ENCODE measurements at places on chromosomes 4 and X.

- DNase-seq, result no peak
These were observed 50.9 kb downstream of the CPZ start for GRCh38 chr4:8643441-8643840.

- peak; percentile 15 for DNase-seq
These were observed 78.8 kb downstream of the RLIM start for GRCh38 chrX:74535408-74536151.

DNA sequence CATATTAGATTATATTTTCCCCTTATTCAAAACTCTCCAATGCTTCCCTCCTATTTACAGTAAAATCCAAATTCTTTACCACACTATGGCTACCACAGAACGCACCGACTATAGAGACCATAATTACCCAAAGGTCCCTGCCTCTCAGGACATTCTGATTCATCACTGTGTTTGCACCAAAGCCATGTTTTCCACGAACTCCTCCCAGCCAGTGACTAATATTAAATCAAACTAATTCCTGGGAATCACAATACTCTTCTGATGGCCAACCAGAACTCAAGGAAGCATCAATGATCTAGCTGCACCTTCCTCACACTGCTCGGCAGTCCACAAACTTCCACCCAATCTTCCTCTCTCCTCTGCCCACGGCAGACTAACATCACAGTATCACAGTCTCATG is 24.2 kb upstream of the EDNRA start:
- no peak for DNase-seq

DNA sequence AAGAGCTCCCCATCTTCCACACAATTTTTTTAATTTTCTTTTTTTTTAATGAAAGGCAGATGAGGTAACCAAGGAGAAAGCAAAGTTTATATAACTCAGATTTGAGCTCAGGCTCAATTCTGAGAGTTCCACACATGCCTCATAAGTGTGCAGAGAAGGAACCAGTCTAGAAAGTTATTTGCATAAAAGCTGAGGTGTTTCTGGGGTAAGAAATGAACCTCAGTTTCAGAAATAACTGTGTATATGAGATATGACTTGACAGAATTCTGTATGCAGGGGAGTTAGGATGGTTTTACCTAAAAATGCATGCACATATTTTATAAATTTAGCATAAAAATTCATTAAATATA is 51.3 kb downstream of the DTHD1 start:
- DNase-seq, result no peak

DNA sequence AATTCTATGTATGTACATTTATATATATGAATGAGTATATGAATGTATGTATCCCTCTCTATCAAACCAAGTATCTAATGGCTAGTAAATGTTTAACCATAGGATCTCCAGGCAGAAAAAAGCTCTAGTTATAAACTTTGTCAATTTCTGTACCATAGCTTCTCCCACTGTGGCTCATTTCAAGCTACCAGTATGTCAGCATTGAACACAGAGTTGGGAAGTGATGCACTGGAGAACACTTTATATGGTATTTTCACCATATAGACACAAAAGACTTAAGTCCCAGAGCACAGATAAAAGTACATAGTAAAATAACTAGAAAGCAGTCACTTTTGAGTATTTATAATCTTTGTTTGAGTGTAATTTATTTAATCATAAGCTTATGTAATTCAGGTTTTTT is 53.9 kb upstream of the ATP8A1 start:
- no peak for DNase-seq

GRCh38 chrX:101507986-101508385 is 22.7 kb downstream of the ARMCX4 start:
- no peak for DNase-seq

GRCh38 chr4:76850010-76850441 is 47.9 kb downstream of the SOWAHB start:
- no peak for DNase-seq

GRCh38 chr4:159516556-159517140 is 413.8 kb downstream of the RAPGEF2 start:
- DNase-seq, result no peak

GRCh38 chr4:75908555-75908954 is 6.3 kb upstream of the PPEF2 start:
- peak; percentile 38 for DNase-seq

- DNase-seq, result no peak
These were observed 712.6 kb downstream of the GRID2 start for GRCh38 chr4:93016350-93016749.

DNA sequence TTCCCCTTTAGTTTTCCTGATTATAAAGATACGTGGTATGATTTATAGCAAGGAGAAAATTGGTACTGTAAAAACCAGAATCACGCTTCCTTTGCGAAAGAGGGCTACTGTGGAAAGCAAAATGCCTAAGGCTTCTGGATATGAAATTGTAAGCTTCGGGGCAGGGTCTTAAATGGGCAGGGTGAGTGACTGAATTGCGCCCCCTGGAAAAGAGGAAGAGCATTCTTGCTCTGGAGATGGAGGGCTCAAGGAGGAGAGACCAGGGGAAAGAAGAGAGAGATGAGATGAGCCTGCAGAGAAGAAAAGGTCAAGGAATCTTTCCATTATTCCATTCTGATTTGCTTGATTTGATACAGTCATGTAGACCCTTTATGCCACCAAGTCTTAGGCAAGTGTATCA is 13.1 kb upstream of the ETNPPL start:
- DNase-seq, result no peak

DNA sequence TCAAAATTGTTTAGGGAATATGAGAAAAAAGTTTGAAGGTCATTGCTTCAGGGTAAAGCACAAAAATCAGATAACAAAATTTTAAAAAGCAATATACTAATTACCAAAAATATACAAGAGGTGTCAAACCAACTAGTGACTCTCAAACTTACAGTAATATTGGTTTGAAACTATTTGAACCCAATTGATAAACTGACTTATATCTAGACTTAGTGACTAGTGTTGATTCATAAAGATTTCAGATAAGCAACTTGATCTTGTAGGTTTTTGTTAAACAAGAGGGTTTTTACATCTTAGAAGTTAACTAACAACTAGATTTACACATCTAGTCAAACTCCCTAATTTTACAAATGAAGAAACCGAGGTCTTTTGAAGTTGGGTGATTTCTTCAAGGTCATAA is 7.7 kb downstream of the TAB3 start:
- no peak for DNase-seq

DNA sequence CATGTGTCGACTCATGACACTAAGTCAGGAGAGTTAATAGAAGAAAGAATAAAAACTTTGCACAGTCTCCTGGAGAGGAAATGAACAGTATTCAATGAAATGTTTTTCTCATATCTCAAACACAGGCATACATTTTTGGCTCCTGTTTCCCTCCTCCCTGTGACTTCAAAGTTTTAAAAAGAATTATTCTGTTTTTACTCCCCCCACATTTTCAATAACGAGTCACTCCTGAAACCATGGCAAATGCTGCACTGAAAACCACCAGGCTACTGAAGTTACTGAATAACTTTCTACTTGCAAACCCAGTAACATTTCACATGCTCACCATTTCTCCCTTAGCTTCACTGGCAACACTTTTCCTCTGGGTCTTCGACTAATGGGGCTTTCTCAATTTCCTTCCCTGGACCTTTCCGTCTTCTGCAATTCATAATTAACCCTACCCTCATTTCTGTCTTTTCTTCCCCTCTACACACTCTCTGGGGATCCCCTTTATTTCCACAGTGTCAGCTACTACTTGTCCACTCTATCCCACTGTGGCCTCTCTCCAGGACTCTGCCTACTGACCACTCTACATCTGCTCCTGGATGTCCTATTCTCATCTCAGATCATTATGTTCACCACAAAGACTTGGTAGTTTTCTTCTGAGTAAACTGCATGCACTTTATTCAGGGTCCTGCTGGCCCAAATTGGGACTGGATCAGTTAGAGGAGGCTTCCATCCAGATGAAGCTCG is 225.8 kb upstream of the ETNPPL start:
- no peak for DNase-seq

DNA sequence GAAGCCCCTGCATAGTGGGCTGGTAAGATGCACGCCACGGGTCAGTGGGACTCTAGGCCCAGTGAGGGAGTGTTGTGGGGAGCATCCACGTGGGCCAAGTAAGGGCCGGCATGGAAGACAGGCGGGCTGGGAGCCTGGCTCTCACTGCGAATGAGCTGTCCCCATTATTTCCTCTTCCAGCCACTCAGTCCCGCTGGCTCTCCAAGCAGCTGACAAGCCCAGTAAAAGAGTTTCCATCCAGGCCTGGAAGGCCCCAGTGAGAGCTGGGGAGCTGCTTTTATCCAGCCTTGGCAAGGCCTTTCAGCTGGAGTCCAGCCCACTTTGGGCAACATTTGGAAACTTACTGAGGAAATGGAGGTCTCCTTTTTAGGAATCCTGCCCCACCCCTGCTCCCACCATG is 24.9 kb downstream of the APLN start:
- no peak for DNase-seq

- no peak for DNase-seq
These were observed 66.2 kb downstream of the NCAPG start for GRCh38 chr4:17876943-17877342.

DNA sequence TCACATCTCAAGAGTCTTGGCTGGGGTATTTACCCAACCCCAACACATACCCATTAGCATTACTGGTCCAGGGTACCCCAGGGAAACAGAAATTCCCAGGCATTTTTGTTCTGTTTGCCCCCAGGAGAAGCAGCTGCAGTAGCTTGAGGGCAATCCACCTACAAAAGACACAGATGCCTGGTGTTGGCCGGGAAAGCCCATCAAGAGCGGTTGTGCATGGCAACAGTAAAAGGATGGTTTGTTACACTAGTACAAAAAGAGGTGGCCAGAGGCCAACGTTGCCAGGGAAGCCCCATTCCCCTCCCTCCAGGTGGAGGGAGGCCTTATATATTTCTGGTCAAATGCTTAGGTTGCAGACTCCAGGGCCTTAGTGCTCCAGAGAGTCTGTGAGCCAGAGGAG is 637.8 kb downstream of the BCOR start:
- DNase-seq, result no peak

- no peak for DNase-seq
These were observed 8.8 kb downstream of the LARP7 start for GRCh38 chr4:112645541-112646329.

DNA sequence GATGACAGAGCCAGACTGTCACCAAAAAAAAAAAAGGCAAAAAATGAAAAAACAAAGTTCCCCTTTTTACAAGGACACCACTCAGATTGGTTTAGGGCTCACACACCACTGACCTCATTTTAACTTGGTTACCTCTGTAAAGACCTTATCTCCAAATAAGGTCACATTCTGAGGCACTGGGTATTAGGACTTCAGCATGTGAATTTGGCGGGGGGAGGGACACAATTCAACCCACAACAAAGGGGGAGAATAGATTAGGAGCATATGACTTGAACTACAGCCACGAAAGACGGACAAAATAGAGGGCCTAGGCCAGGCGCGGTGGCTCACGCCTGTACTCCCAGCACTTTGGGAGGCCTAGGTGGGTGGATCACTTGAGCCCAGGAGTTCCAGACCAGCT is 31.0 kb upstream of the ARAF start:
- peak; percentile 2 for DNase-seq

GRCh38 chrX:119468551-119469312 is 488 bp downstream of the SLC25A5 start:
- peak; percentile 45 for DNase-seq

- DNase-seq, result peak; percentile 6
These were observed 287.2 kb downstream of the OPHN1 start for GRCh38 chrX:68146054-68146453.

DNA sequence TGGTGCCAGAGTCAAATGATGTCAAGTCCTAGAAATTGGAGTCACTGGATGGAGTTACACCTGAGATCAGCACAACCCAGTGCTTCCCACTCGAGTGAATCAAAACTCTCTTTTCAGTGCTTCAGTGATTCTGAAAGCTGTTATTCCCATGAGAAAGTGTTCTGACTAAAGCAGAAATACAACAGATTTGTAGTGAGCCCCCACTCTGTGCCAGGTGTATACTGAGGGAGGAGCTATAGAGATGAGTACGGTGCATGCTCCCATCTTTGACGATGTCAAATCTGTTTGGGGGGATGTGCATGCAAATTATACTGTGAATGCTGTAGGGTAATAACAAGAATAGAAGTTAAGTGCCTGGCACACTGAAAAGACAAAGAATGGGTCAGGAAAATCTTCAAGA is 330.2 kb downstream of the HS3ST1 start:
- no peak for DNase-seq

GRCh38 chrX:134004084-134004483 is 18.7 kb upstream of the GPC3 start:
- no peak for DNase-seq

- DNase-seq, result no peak
These were observed 1779.0 kb downstream of the PCDH7 start for GRCh38 chr4:32499171-32499570.

- no peak for DNase-seq
These were observed at the start of gene SHISA3 for GRCh38 chr4:42396752-42397634. Gene SHISA3 (plus strand): TSS chr4:42397488. CDS start chr4:42398057, 569 bp downstream.

DNA sequence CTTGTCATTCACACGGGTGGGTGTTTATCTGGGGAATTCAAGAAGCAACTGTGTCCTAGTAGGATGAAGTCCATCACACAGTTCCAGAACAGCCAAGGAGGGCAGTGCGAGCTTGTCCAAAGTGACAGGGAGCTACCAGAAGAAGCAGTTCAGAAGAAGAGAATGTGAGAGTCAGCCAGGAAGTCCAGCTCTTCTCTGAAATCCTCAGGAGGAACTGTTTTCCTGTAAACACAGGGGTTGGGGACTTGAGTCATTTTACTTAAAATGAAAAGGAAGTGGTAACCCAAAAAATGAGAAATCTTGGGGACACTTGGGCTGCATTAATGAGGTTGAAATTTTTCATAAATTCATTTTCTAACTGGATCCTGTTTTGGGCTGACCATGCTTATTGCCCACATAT is 8.2 kb upstream of the TLR10 start:
- DNase-seq, result peak; percentile 65

GRCh38 chrX:39859991-39860861 is 237.5 kb downstream of the BCOR start:
- DNase-seq, result peak; percentile 69

- DNase-seq, result no peak
These were observed 176.5 kb downstream of the CPE start for GRCh38 chr4:165555302-165555701.

GRCh38 chrX:22520128-22520828 is 247.6 kb downstream of the CBLL2 start:
- DNase-seq, result no peak

GRCh38 chrX:31497086-31497485 is 425.2 kb upstream of the FTHL17 start:
- no peak for DNase-seq

GRCh38 chr4:28947374-28947773 is 1772.8 kb upstream of the PCDH7 start:
- no peak for DNase-seq

DNA sequence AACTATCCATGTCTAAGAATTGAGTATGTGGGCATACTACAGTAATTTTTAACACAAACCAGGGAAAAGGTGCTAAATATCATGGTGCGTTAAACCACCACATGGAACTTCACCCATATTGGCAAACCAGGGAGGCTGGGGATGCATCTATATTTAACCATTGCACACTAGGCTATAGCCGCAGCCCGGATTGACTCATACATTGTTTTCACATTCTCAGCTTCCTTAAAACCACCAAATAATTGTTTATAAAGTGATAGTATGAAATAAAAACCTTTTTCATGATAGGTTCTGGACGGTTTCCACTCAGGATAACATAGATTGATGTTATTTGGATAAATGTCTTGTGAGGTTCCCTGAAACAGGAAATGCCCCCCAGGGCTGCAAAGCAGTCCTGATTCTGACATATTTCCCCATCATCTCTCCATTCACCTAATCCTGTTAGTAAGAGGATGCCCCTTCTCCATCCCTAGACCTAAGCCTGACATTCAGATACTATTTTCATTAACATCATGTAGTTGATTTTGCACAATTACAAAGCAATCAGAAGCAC is 7.9 kb downstream of the COL25A1 start:
- DNase-seq, result no peak
